ENCODE measurements at places on chromosomes 16 and 17. TPM values are rescaled to one million over a fixed set of nuclear protein-coding genes. Genes with fewer than 3 reads are reported as not detected.

AIPL1 gene
- not detected for total RNA-seq

VAT1L gene
- total RNA-seq, result not detected

FBXO39 gene
- not detected for total RNA-seq

CCL3 gene
- total RNA-seq, result not detected

SBK1 gene
- 5.5 TPM for total RNA-seq

RSAD1 gene
- total RNA-seq, result 85.3 TPM

Measured in Caco-2 (cell line).